Stimulated activated CD4-positive, alpha-beta T cell treated with anti-CD3 and anti-CD28 coated beads, Interleukin-1b, Interleukin-23, amount 100 ng/mL, for 24 hours (primary cell): ENCODE measurements at places on chromosomes 12 and 14.

DNA sequence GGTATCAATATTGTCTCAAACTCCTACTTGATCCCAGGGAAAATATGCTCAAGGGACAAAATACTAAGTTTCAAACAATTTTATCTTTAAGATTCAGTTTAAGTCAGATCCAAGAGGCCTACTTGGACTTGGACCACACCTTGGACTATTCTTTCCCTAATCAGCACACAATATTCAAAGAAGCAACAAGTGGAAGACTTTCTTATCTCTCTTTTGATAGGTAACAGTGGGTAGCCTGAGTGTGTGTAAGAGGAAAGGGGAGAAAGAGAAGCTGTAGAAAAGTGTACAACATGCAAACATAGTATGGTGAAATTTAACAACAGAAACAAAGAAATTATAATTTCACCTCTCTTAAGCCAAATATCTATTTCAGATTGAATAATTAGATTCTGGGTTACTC is 6.5 kb downstream of the CERS5 start:
- no peak for DNase-seq

GRCh38 chr12:93902736-93903562 is 225.8 kb downstream of the CRADD start:
- no peak for DNase-seq

DNA sequence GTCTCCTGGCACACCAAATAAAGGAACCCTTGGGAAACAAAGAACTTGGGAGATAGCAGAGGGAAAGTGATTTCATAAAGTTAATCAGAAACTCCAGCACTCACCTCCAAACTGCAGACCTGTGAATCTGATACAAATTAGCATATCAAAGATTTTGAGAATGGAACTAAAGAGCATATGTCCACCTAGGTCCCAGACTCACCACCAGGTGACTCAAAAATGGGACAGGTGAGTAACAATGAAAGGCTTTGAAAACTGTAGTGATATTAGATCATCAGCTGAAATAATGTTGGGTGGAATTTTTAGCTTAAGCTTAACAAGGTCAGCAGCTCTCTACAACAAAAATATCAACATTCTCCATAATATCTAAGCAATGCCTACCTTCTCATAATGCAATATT is 214.8 kb downstream of the RERGL start:
- no peak for DNase-seq

DNA sequence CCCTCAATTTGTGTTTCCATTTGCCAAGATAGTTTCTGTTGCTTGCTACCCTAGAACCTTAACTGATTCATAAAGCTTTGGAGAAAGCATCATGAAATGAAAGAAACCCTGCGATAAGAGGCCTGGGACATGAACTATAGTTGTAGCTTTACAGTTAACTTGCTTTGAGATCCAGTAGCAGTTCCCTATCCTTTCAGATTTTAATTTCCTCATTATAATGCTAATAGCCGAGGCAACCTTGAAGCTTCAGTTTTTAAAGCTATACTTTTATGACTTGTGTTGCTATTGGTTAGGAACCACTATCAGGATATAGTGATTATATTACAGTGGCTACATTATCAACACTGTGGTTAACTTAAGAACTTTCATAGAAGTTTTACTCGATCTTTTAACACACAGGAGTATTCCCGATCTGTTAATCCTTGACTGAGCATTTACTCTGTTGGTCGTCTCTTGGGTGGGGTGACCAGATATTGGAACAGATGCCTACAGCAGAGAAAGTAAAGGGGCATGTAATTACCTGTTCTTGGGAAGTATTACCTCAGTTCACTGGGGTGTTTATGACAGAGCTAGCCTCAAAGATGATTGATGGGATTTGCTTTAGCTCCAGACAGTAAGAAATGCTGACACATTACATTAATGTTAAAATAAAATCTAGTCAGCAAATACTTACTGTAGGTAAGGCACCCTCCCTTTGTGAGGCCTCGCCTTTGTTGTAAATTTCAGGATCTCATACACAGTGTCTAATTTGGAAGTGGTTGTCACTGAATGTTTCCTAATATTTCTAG is 86.2 kb upstream of the CSRP2 start:
- DNase-seq, result no peak

- no peak for DNase-seq
Measured at GRCh38 chr12:39581592-39581991, 38.0 kb downstream of the ABCD2 start.

DNA sequence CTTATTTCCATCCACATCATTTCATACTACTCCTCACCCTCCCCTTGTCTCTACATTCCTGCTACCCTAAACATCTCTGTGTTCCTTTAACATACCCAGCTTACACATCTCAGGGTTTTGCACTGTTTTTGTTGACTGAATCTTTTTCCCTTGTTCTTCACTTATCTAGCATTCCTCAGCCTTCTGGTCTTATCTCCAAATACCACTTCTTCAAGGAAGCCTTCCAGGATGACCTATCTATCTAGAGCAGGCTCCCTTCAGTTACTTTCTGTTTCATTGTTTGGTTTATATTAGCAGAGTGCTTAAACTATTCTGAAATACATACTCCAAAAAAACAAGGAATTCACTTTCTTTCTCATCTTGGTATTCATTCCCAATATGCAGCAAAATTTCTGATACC is 353.1 kb downstream of the NAV3 start:
- no peak for DNase-seq

GRCh38 chr12:22860926-22861325 is 236.0 kb downstream of the ETNK1 start:
- no peak for DNase-seq

DNA sequence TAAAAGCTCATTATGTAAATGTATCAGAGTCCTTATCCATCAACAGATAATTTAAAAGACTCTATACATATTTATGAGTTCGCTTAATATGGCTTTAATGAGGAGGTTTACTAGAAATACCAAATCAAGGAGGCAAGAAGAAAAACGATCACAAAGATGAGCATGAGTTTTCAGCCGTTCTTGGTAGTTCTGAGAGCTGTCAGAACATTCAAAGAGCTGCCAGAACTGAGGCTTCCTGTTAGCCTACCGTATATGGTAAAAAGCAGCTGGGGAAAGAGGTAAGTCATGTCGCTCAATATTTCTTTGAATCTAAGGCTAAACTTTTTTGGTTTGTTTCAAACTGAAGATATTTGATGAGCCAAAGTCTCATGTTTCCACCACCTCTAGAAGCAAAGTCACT is 115.3 kb upstream of the PLXNC1 start:
- no peak for DNase-seq

DNA sequence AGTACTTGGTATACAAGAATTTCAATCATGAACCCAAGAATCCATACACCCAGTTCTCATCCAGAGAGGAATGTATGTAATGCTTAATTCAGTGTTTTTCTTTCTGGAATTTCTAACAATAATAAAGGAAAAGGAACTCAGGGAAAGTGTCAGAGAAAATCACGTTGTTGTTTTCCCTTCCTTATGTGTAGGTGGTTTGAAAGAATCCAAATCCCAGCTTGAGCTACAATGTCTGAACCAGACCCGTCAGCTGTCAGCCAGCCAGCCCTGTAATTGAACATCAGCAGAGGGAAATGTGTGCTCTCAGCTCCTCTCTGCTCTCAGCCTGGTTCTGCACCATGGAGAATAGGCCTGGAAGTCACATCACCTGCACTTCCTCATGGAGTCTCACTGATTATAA is 126.5 kb downstream of the TMEM30B start:
- DNase-seq, result no peak

GRCh38 chr12:132444957-132445883 is 44.7 kb upstream of the FBRSL1 start:
- DNase-seq, result peak; percentile 59

DNA sequence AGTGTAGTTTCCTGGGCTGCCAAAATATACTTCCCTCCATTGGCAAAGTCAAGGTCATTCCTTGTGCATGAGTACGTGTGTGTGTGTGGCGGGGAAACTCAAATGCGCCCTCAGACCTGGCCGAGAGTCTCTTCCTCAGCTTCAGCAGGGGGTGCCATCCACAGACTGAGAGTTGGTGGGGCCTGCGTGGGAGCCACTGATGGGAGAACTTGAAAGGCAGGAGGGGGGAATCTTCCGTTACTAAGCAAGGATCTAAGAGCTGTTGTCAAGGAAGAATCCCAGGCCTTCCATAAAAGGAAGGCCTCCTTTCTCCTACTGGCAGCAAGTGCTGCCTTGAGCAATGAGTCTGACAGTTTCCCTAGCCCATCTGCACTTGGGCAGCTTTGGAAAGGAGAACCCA is 274.9 kb downstream of the EMP1 start:
- no peak for DNase-seq

GRCh38 chr14:102817942-102818940 is 41.0 kb downstream of the TRAF3 start:
- DNase-seq, result no peak
